ENCODE measurements at places on chromosomes 7 and 10.

DNA sequence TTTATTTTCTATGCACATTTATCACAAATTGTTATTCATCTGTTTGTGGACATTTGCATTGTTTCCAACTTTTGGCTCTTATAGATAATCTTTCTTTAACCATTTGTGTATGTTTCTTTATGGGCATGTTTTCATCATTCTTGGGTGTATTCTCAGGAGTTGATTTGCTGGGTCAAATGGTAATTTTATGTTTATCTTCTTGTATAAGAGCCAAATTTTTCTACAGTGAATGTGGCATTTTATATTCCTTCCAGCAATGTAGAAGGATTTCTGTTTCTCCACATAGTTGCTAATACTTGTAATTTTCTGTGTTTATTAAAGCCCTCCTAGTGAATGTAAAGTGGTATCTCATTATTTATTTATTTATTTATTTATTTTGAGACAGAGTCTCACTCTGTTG lies 21.8 kb downstream of the CYP2C19 start:
- DNase-seq, result no peak

DNA sequence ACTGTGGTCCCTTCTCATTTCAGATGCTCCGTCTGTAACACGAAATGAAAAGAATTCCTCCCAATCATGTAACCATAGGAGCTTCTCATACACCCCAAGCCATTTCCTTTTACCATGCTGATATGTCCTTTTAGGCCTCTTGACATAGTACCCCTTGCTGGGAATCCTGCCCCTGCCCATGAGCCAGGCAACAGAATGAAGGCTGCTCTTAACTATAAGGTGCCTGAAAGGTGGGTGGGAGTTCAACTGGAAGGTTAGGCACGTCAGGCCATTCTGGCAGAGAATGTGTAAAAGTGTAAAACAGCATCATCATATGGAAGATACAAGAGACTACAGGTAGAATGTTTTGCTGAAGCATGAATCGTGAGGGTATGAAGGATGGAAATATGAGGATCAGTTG lies 22.5 kb downstream of the IL2RA start:
- no peak for DNase-seq

DNA sequence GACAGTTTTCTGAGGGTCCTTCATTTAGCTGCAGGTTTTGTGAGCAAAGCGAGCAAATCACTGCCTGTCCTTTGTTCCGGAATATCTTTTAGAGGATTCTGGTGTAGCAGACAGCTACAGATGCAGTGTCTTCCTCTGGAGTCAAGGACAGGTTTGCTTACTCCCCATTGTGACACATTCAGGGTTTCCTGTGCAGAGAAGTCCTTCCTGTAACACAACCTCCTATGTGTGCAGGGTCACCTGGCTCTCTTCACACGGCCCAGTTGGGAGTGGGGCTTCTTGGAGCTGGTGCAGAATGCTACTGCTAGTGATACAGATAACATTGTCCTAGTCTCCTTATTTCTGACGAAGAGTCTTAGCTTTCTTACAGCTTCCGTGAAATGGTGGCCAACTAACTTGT lies 47.9 kb downstream of the RBM33 start:
- no peak for DNase-seq

- DNase-seq, result peak; percentile 63
Observed at GRCh38 chr10:50417486-50417885, 166.2 kb upstream of the ASAH2 start.

DNA sequence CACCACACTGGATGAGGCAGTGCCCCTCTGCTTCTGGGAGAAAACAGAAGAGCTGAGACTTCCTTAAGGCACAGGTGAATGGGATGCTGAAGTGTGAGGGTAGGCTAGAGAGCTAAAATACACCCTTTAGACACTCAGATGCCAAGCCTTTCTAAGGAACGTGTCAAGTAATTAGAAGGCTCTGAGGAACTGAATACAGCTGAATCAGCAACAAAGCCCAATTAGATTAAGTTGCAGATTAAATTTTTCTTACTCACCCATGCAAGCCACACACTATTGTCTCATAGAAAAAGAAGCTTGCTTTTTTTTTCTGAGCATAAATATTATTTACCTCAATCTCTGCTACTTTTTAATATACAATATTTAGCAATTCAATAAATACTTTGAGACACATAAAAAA lies 354.3 kb upstream of the NRG3 start:
- DNase-seq, result no peak

DNA sequence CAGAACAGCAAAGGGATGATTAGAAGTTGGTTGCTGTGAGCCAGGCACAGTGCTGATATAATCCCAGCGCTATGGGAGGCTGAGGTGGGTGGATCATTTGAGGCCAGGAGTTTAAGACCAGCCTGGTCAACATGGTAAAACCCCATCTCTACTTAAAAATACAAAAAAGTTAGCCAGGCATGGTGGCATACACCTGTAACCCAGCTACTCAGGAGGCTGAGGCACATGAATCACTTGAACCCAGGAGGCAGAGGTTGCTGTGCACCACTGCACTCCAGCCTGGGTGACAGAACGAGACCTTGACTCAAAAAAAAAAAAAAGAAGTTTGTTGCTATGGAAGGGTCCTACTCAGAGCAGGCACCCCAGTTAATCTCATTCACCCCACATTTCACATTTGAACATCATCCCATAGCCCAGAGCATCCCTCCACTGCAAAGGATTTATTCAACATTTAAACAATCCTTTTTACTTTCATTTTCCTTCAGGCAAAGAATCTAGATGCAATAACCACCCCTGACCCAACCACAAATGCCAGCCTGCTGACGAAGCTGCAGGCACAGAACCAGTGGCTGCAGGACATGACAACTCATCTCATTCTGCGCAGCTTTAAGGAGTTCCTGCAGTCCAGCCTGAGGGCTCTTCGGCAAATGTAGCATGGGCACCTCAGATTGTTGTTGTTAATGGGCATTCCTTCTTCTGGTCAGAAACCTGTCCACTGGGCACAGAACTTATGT lies 4.1 kb downstream of the IL6 start:
- DNase-seq, result no peak

DNA sequence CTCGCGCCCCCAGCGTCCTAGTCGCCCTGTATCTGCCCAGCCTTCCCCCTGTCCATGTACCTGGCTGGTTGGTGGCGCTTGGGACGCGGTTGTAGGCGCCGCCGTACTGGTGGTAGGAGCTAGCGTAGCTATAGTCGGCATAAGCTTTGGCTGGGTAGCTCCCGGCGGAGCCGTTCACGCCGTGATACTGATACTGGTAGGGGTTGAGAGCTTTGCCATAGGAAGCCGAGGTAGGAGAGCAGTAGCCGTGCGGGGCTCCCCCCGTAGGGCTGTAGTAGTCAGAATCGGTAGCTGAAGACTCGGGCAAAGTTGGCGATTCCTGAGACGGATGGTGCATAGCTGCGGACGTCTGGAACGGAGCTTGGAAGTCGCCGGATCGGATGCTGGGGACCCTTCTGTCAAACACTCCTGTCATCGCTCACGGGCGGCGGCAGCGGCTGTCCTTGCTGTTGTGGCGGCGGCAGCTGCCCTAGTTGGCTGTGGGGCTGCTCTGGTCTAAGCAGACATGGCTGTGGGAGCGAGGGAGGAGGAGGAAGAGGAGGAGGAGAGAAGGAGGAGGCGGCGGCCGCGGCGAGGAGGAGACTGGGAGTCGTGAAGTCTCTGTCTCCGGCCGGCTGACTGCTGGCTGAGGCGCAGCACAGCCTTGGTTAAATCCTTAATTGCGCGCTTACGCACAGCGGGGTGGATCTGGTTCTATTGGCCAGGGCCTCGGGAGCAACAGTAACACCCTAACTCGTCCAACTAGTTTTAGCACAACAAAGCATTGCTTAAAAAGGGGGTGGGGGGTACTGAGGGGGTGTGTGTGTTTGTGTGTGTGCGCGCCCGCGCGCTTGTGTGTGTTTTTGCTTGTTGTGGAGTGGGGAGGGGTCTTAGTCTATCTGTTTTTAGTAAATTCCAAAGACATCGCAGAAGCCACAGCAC lies at the start of gene DLX5:
TSS of gene DLX5 (minus strand) at position 623 of the 921 bp plus-strand sequence. CDS start at position 415, 208 bp downstream.
- DNase-seq, result no peak

- no peak for DNase-seq
Observed at GRCh38 chr7:129069021-129069420, 14.1 kb upstream of the TNPO3 start.

- DNase-seq, result no peak
Observed at GRCh38 chr7:74052628-74053027, 24.7 kb downstream of the ELN start.

DNA sequence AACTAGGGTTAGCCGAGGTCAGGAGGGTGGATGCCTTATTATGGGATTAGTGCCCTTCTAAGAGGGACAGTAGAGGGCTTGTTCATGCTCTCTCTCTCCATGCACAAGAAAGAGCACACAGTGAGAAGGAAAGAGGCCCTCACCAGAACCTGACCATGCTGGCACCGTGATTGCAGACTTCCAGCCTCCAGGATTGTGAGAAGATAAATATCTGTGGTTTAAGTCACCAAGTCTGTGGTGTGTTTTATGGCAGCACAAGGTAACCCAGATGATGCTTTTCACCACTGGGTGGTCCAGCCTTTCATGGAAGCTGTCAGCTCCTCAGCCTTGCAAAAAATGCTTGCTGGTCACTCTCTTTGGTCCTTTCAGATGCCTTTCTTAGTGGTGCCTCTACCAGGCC lies 175.9 kb downstream of the ANKRD30A start:
- no peak for DNase-seq
